ENCODE measurements at places on chromosomes 2 and 18.

DNA sequence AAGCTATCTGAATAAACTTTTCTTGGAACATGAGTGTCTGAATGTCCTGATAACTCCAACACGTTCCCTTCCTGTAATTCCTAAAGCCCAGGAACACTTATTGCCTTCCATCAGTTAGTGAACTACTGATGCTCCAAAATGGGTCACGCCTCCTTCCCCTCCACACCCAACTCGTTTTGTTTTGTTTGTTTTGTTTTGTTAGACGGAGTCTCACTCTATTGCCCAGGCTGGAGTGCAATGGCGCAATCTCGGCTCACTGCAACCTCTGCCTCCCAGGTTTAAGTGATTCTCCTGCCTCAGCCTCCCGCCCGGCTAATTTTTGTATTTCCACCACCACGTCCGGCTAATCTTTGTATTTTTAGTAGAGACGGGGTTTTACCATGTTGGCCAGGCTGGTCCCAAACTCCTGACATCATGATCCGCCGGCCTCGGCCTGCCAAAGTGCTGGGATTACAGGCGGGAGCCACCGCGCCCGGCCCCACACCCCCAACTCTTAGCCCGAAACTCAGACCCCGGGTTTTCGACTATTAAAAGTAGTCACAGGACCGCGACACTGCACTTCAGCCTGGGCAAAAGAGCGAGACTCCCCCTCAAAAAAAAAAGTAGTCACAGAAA, 774 bp downstream of the IER3IP1 start:
- DNase-seq: no peak

DNA sequence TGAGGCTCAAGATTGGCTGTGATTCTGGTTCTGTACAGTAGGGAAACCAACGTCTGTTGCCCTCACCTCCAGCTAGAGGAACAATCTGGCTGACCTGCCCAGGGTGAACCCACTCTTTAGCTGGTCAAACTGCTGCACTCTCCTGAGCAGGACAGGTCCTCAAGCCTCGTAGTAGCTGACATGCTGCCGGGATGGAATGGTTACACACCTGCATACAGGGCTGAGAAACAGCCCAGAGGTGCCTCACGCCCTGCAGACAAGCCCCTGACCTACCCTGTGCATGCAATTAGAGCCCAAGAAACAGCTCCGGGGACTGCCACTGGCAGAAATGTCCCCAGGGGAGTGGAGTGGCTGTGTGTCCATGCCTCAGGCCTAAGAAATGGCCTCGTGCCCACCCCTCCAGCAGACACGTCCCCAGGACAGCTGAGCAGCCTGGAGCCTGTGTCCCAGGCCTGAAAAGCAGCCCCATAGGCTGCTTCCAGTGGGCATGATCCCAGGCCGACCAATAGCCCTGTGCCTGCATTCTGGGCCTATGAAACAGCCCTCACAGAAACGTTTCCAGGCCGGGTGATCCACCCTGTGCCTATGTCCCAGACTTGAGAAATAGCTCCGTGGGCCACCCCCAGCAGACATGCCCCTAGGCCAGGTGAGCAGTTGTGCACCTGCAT, 25.4 kb downstream of the BOLL start:
- DNase-seq: no peak

DNA sequence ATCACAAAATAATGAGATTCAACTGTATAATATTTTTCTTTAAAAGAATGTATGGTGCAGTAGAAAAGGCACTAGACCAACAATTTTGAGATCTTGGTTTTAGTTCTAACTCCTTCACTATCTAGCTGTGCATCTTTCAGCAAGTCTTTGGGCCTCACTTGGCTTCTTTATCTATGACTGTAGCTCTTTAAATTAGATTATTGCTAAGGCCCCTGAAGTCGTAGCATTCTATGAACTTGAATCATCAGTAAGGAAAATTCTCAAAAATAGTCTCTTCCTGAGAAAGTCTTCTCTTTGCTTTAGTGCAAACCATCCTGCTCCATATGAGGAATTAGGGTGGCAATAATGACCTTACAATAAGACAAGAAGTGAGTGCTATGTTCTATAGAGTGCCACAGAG, 140.4 kb downstream of the FTCDNL1 start:
- no peak for DNase-seq

GRCh38 chr18:23641143-23641720, 21.5 kb downstream of the ANKRD29 start:
- DNase-seq: no peak

- no peak for DNase-seq
These were observed 9.1 kb downstream of the MBOAT2 start for GRCh38 chr2:8994386-8994785.

All from iPS-NIHi11 (cell line).